ENCODE measurements at places on chromosomes 7 and 10. TPM values are rescaled to one million over a fixed set of nuclear protein-coding genes. Genes with fewer than 3 reads are reported as not detected.
A peak's percentile ranks its signal among the peaks of the same experiment; 100 is the strongest.

- no peak for DNase-seq
Observed at GRCh38 chr10:25744574-25744973, 189.5 kb upstream of the MYO3A start.

Gene OR2A42
- total RNA-seq: not detected

DNA sequence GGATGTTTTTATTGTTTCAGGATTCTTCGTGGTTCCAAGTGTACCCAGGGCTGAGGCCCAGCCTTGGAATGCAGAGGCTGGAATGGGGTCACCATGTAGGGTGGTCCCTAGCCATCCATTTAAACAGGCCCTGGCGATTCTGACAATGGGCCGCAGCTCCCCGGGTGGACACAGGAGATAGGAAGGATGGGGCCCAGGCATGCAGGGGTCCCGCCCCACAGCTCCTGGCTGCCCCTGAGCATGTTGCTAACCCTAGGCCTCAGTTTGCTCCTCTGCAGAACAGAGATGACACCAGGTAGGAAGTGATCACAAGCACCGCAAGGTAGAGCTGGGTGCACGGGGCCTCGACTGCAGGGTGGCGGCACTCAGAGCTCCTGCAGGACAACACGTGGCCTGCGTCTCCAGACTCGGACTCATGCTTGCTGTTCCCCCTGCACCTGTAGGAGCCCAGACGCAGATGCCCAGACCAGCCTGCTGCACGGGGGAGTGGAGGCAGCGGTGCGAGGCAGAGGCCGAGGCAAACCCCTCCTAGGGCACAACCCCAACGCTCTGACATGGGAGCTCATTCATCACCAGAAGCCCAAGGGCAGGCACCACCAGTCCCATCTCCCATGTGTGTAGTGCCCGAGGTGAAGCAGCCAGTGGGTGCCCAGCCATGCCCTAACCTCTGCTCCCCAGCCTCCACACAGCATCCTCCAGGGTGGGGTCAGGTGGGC is 25.5 kb downstream of the VIPR2 start:
- no peak for DNase-seq

GRCh38 chr10:24344695-24345463 is 135.9 kb downstream of the KIAA1217 start:
- DNase-seq: no peak

DNA sequence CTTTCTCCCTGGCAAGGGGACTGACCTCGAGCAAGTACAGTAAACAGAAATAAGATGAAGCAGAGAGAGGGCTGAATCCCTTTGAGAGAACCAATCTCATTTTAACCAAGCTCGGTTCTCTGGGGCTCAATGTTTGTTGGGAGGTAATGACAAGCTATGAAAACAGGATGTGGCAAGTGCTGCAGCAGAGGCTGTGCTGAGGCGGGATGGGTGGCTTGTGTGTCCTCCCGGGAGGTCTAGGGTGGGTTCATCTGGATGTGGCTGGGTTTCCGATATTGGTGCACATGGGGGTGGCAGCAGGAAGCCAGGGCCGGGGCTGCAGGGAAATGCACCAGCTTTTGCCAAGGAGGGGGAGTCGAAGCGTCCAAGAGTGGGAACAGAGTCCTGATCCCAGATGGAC is 84.5 kb downstream of the AOAH start:
- DNase-seq: no peak

- DNase-seq: no peak
Observed at GRCh38 chr10:77881636-77882035, 44.9 kb downstream of the DLG5 start.

GRCh38 chr7:87882151-87882937 is 6.1 kb downstream of the DBF4 start:
- no peak for DNase-seq

- no peak for DNase-seq
Observed at GRCh38 chr7:24705461-24705954, 51.8 kb downstream of the GSDME start.

DNA sequence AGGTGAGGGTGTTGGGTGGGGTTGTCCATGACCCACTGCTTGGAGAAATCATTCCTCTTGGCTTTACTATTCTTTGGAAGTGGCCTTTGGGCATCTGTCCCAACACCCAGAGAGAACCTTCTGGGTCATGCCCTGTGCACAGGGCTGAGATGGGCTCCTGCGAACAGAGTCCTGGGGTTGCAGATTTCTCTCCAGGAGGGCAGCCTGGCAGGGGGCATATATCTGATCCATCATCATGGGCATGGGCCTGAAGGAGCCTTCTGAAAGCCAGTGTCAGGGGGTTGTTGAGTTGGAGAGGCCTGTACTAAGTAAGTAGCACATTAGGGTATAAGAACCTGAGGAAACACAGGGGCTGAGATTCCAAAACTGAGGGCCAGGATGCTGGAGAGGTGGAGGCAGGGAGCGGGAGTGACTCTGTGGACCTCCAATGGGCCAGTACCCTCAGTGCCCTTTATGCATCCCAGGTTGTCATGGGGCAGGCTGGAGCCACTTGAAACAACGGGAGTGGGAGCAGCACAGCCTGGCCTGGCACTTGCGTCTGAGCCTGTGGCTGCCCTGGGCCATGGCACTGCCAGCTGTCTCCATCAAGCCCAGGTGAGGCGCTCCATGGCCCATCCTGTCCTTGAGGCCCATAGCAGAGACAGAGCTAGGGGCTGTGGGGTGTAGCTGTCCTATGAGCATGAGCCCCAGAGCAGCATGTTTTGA is 203.7 kb downstream of the GRID1 start:
- DNase-seq: no peak

DNA sequence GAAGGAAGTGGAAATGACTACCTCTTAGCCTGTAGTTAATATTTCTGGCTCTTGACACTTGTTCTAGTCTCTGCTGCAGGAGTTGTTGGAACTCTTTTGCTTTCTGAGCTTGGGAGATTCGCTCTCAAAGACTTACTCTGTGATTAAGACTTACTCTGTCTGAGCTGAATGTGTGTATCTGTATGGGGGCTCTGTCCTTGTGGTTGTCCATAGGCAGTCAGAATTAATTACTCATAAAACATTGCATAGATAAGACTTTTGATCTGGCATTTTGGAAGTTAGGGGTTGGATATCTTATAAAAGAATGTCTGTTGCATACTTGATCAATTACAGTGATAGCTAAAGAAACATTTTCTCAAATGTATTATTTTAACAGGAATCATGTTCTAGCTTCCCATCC is 199.2 kb upstream of the KIAA1217 start:
- DNase-seq: no peak

GRCh38 chr10:6176691-6177231 is 26.0 kb upstream of the PFKFB3 start:
- peak; percentile 58 for DNase-seq

DNA sequence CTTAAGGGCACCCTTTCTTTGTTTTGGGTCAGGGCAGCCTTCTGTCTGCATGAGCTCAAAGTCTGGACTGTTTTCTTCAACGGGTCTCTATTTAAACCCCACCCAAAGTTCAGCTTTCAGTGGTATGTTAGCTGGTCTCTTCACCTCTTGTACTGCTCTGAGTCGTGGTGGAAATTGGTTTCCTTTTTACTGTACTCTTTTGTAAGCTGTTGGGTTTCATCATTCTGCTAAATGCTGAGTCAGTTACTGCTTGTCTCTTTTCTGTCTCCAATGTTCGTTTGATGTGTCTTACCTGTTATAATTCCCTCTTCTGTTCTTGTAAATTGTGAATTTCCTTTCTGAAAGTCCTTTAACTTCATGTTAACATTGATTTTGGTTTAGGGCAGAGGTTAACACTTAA is 64.1 kb upstream of the MALRD1 start:
- DNase-seq: no peak

Gene ASZ1
- total RNA-seq: not detected

DNA sequence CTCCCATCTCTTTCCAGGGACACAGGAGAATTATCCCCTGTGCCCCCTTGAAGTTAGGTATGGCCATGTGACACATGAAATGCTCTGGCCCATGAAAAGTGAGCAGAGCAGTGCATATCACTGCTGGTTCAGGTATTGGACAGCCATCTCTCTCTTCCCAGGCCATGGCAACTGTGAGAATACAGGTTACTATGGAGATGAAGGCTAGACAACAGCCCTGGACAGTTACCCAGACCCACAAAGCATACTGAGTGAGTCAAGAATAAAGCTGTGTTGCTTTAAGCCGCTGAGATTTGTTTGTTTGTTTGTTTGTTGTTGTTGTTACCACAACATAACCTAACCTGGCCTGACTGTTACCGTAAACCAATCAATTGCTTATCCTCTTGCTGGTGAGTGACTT is 722.3 kb downstream of the KCNMA1 start:
- no peak for DNase-seq

- DNase-seq: no peak
Observed at GRCh38 chr10:73914036-73914435, 3.1 kb downstream of the PLAU start.

DNA sequence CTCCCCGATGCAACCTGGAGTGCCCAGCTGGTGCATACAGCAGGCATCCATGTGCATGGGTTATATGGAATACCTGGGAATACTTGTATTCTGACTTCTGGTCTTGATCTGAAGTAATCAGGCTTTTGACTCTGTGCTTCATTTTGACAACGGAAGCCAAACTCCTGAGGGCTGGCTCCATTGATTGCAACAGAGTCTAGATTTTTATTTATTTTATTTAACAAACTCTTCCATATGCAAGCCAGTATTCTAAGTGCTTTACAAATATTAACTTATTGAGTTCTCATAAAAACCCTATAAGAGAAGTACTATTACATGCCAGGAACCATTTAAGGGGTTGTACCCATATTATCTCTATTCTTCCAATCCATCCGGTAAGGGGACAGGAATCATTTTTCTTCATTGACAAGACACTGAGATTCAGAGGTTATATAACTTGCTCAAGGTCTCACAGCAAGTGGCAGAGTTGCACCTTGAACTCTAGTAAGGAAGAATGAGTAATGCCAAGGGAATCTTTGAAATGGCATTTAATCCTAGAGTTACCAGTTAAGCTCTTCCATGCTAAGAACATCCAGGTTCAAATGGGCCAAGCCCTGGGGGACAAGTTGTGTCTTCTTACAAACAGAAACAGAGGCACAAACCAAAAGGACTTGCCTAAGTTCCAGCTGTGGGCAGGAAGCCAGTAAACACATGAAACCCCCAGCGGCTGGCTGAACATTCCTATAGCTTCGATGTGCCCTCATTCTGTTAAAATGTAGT is 241.0 kb downstream of the WDR11 start:
- DNase-seq: no peak

- no peak for DNase-seq
Observed at GRCh38 chr10:102620138-102620590, 24.1 kb upstream of the TRIM8 start.

Gene PHYHIPL
- total RNA-seq: not detected

Gene PAX4
- total RNA-seq: not detected

Gene HOXA7
- 1.7 TPM for total RNA-seq

Gene SORBS1
- total RNA-seq: 0.03 TPM

- no peak for DNase-seq
Observed at GRCh38 chr7:100895701-100895955, at the start of gene ACHE. Gene ACHE, minus strand, starts transcription at chr7:100895888. Its CDS starts 1,656 bp downstream, at chr7:100894232.

Gene PON1
- total RNA-seq: not detected

Gene PRPS1L1
- total RNA-seq: not detected

- peak; percentile 45 for DNase-seq
Observed at GRCh38 chr10:73439605-73440312, 6.4 kb upstream of the MSS51 start.

DNA sequence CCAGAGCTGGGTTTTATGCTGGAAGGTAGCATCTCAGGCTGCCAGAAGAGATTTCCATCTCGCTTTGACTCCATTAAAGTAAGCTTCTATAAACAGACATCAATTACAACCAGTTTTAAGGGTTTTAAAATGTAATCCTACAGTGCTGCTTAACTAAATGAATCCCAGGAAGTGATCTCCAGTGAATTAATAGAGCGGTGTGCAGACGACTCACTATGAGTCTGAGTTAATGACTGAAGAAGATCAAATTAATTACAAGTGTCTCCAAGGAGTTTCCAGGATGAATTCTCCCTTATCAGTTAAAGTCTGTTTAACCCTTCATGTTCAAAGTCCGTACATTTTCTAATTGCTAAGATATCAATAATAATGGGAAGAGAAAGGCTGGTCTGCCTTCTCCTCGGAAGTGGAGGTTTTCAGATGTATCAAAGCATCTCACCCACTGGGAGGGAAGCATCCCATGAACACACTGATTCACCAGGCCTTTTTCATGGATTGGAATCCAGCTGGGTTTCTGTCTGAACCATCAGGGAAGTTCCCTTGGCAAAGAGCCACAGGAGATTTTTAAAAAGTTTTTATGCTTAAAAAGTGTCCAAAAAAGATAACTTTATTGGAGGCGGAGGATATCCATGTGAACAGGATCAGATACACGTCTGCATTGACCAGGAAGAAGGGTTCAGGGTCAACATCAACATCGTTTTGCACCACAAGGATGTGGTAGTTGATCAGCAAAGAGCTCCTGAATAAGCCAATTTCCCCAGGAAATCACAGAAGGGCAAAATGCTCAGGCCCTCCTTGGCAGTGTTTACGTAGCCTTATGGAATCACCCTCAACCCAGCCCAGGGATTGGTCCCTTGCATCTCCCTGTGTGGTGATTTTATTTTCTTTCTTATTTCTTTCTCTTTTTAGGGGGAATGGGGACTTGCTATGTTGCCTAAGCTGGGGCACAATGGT is 288.2 kb downstream of the POU6F2 start:
- DNase-seq: no peak

Gene NOD1
- 2.1 TPM for total RNA-seq

- DNase-seq: no peak
Observed at GRCh38 chr10:32031920-32032319, 24.3 kb downstream of the KIF5B start.

- DNase-seq: peak; percentile 44
Observed at GRCh38 chr7:33590916-33591315, 314.4 kb upstream of the BMPER start.

- DNase-seq: peak; percentile 54
Observed at GRCh38 chr10:80132299-80133139, at the start of gene PLAC9. Gene PLAC9, plus strand, starts transcription at chr10:80132730. Its CDS starts 33 bp downstream, at chr10:80132763.

DNA sequence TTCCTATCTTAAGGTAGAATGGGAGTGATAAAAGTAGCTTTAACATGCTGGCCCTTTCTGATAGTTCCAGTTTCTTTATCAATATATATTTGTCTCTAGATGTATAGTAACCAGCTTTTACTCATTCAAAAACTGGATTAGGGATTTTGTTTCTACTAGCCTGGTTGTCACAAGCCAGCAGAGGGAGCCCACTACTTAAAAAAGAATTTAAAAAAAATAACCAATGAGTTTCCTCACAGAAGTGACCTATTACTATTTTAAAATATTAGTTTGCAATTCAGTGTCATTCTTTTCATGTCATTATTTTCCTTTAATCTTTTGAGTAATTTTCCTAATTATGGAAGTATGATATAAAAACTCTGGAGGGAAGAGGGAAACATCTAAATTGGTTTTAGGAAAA is 142.1 kb downstream of the PHTF2 start:
- DNase-seq: no peak

- no peak for DNase-seq
Observed at GRCh38 chr10:43867113-43867512, 218.4 kb upstream of the ZNF32 start.
